ENCODE measurements at places on chromosomes 6 and 20.
A peak's percentile ranks its signal among the peaks of the same experiment; 100 is the strongest.

DNA sequence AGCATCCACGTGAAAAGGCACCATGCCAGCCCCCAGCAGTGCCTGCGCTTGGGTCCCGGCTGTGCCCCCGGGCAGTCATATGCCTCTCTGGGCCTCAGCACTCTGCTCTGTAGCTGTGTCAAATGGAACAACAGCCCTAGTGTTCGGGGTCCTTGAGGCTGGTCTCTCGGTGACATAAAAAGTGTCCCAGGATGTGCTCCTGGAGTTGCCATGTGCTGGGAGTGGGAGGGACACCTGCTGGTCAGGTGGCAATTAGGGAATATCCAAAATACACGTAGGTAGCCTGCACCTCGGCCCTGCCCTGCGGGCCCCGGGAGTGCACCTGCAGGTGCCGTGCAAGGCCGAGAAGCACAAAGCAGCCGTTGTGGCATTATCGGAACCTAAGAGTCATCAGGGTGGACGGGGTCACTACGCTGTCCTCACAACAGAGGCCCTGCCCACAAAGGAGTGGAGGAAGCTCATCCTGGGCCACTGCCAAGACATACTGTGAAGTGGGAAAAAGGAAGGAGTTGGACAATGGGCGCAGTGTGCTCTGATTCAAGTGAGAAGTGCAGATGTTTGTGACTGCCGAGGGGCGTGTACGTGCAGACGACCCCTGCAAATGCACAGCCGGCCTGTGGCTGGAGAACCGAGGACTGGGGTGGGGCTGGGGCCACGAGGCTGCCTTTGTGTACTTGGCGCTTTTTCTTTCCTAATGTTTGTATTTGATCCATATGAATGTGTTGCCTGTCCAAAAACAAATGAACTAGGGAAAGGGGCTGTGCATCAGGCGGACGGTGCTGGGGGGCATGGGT is 24.6 kb downstream of the SLCO4A1 start:
- no peak for DNase-seq

GRCh38 chr6:111761783-111762312 is 111.4 kb downstream of the FYN start:
- no peak for DNase-seq

- no peak for DNase-seq
Measured at GRCh38 chr6:36358226-36358915, 21.7 kb upstream of the BNIP5 start.

DNA sequence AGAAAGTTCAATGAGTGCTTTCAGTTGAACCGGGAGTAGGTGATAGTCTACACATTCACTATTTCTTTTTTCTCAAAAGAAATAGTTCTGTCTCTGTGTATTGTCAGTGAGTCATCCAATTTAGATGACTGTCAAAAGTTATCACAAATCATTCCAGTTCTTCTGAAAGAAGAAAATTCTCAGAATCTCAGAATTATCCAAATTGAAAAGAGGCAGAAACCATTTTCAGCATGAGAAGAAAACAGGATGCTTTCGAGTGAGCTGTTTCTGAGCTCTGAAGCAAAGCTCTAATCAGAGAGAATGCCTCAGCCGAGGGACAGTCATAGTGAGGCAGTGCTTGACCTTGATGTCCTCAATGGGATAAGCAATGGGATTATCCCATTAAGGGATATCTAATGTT is 97.9 kb downstream of the HUS1B start:
- no peak for DNase-seq

DNA sequence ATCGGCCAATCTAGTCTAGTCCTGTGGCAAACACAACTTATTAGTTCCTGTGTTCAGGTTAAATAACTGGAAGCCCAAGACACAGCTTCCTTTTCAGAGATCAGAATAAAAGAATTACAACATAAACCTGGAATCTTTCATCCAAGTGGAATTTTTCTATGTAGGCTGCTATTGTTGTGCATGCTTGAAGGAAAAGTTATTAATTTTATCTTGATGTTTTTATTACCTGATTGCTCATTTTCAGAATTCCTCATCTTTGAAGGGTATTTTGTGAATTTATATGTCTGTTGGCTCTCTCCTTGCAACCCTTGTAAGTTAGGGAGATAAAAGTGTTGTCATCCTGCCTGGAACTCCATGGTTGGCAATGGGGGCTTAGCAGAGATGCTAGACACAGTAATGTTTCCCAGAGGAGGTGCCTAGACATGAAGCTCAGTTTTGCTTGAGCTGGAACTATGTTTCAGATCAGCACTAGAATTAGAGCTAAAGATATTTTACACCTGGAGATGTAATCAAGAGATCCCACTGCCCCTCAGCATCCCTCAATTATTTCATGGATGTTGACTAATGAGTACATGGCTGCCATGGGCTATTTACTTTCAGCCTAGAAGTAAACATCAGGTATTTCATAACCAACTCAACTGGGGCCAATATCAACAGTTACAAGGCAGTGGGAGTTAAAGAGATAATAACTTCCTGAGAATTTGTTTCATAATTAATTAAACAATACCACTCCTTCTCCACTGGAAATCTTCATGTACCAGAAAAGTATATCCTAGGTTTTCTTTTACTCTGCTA is 367.0 kb upstream of the MARCKS start:
- no peak for DNase-seq

DNA sequence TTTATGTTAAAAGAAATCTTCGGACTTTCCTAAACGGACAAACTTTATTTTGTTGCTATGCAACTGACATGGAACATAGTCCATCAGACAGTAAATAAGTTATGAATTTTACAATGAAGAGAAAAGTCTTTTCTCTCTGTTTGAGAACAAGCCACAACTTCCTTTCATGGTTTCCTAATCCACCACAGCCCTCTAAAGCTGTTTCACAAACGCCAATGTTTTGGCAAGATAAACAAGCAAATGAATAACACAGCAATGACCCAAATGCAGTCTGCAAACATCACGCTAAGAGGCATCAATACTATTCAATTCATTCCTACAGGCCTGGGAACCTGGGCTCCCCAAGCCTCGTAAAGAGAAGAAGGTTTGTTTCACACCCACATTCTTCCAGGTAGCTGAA is 60.4 kb downstream of the HAO1 start:
- DNase-seq: no peak

DNA sequence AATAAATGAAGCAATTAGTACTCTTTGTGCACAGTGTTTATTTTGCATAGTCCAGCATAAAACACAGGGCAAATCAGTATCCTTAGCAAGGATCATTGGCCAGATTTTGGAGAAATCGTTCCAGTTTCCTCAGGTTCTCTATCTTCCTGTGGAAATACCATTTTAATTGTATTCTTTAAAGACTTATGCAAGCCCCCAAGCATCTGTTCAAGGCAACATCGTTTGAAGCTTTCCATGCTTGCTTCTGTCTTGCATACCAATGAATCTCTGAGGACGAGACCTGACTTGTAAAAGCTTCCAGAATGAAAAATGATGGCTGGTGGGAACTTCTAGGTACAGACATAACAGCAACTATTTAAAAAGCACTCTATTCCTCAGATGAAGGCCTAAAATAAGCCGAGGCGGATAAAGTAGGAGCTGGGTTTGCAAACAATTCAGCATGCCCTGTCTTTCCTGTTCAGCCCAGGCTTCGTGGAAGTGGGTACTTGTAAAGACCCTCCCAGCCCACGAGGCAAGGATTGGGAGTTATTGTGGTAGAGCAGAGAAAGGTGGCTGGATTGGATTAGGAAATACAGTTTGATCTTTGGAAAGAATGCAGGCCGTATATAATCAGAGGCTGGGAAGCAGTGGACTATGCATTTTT is 21.6 kb downstream of the NRSN1 start:
- DNase-seq: no peak

- no peak for DNase-seq
Measured at GRCh38 chr20:5809495-5809894, 59.3 kb downstream of the SHLD1 start.

DNA sequence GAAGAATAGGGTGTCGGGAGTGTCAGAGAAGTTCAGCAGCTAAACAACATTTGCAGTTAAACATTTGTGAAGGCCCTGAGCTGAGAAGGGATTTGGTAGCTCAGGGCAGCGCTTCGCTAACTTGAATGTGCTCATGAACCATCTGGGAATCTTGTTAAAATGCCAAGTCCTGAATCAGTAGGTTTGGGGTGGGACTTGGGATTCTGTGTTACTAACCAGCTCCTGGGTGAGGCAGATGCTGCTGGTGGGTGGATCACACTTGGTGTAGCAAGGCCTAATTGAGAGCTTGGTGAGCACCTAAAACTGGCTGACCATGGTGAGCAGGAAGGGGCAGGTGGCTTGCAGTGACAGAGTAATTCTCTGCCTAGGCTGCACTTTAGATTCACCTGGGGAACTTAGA is 5.9 kb downstream of the PTPRA start:
- no peak for DNase-seq

GRCh38 chr6:169971081-169971861 is 219.8 kb downstream of the ERMARD start:
- no peak for DNase-seq

GRCh38 chr6:154071236-154071635 is 32.2 kb downstream of the OPRM1 start:
- no peak for DNase-seq

GRCh38 chr20:62808211-62808865 is 3.7 kb downstream of the OGFR start:
- DNase-seq: peak; percentile 85

- no peak for DNase-seq
Measured at GRCh38 chr20:32511358-32512046, 73.6 kb downstream of the NOL4L start.

DNA sequence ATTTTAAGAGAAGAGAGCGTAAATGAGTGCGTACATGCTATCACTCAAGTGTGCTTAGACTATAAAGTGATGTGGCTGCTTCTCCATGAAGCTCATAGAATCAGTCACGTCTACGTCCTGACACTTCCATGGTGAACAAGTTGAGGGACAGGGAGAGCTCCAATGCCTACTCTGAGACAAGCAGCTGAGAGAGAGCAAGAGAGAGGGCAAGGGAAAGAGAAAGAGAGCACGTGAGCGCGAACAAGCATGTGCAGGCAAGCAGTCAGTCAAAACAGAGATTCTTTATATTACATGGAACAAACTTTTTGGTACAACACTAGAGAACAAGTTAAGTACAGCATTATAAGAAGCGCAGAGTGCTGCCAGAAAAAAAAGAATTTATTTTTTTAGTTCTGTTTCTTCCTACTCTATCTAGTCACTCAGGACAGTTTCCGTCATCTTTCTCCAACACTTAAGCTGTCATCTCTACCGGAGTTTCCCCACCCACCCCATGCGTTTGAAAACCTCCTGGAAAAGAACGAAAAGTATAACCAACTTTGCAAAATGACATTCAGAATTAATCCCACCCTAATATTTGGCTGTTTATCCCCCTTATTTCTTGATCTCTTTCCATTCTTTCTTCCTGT is 61.8 kb downstream of the EPB41L2 start:
- no peak for DNase-seq

GRCh38 chr20:46930640-46931339 is 36.1 kb downstream of the EYA2 start:
- DNase-seq: no peak

- no peak for DNase-seq
Measured at GRCh38 chr20:12054556-12054955, 136.9 kb downstream of the BTBD3 start.

DNA sequence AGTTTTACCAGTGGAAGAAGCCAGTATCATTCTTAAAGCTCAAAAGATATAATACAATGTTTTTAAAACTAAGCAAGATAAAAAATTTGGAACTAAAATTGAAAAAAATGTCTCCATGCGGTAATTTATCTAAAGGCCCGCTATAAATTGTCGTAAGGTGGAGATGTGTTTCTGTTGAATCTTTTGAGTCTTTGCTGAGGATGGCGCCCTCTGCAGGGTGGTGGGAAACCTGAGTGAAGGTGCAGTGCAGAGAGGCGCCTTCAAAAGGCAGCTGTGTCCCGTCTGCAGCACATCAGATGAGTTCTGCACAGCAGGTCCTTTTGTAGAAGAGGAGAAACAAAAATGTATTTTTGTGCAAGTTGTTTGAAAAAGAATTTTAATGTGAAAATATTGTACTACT is 29.4 kb upstream of the KIF25 start:
- no peak for DNase-seq

GRCh38 chr6:21522797-21523456 is 70.6 kb upstream of the SOX4 start:
- no peak for DNase-seq

- no peak for DNase-seq
Measured at GRCh38 chr6:56072856-56073255, 174.5 kb downstream of the COL21A1 start.

DNA sequence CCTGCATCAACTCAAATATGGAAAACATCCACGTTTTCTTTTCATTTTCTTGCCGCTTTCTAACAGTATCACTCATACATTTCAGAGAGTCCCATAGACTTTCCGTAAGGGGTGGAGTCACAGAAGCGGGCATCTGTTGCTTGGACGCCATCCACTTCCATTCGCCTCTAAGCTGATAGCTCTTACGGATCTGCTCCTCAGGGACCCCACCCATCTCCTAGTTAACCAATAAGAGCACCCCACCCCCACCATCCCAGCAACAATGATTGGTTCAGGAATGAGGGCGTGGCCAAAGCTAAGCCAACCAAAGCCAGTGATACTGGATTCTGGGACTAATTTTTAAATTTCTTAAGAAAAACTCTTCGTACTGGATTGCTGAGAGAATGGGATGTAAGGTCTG is 42.4 kb downstream of the SLC2A10 start:
- DNase-seq: no peak

DNA sequence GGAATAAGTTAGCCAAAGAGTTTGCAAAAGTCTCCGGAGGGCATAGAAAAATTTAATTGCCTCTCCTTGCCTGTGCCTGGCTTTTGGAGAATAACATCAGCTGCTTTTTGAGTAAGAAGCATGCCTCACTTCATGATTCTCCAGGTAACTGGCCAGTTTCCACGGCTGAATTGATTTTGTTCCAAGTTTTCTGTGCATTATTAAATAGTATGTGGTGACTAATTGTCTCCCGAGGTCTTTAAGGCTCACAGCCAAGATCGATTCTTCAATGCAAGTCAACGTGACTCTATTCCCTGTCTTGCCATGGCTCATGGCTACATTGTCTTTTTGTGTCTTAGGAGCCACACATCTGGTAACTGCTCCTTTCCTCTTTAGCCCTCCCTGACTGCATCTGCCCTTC is 54.2 kb downstream of the CNR1 start:
- no peak for DNase-seq

GRCh38 chr20:2253256-2253655 is 42.5 kb upstream of the TGM3 start:
- no peak for DNase-seq

DNA sequence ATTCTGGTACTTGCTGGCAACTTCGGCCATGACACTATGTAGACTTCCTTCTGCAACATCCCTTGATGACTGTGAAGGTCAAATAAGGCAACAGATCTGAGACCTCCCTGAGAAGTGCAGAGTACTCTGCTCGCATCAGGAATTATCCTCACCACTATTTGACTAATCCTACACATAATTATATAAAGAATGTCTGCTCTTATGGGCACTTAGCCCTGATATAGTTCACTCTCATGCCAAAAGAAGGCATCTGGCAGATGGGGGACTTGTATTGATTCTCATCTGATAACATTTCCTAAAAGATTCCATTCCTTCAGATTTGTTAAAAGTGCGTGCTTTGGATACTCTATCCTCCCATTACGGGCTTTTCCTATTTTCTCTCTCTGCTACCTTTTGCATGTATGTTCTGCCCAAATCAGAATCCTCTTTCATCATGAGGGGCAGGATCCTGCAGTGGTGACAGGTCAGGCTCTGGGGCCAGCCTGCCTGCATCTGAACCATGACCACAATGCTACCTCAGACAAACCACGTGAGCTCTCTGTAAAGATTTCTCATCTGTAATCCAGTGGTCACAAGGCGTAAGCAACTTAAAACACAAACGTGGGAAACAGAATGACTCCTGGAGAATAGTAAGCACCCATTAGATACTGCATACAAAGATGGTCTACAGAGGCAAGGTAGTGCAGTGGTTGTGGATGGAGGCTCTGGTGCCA is 134.0 kb downstream of the GJA10 start:
- DNase-seq: no peak

- no peak for DNase-seq
Measured at GRCh38 chr6:37800703-37801604, 18.6 kb upstream of the ZFAND3 start.
